ENCODE measurements at places on chromosomes 2 and 18.

DNA sequence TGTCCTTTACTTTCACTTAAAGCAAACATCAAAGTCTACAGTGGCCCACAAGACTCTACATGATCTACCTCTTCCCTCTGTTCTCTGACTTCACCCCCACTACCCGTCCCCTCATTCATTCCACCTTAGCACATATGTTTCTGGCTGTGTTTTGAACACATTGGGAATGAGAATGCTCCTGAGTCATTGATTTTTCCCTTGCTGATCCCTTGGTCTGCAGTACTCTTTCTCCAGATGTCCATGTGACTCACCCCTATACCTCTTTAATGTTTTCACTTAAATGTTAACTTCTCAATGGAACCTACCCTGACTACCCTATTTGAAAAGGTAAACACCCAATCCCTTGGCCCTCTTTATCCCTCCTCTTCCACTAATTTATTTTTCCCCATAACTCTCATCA is 30.7 kb upstream of the FRZB start:
- DNase-seq, result peak; percentile 40

DNA sequence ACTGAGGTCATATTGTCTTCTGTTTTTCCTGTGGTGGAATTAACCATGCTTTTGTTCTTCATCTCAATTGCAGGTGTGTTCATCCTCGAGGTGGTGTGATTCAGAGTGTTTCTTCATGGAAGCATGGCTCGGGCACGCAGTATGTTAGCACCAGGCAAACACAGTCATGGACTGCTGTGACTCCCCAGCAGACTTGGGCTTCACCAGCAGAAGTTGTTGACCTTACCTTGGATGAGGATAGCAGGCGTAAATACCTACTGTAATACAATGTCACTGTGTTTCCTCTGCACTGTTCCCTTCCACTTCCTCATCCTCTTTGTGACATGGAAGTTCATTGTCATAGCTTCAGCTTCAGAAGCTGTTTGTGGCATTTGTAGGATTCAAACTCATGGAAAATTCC is 158.7 kb downstream of the HAUS1 start:
- DNase-seq, result no peak

GRCh38 chr2:12259493-12259892 is 457.2 kb upstream of the TRIB2 start:
- no peak for DNase-seq

GRCh38 chr2:150280231-150280630 is 207.2 kb downstream of the RND3 start:
- DNase-seq, result peak; percentile 68

DNA sequence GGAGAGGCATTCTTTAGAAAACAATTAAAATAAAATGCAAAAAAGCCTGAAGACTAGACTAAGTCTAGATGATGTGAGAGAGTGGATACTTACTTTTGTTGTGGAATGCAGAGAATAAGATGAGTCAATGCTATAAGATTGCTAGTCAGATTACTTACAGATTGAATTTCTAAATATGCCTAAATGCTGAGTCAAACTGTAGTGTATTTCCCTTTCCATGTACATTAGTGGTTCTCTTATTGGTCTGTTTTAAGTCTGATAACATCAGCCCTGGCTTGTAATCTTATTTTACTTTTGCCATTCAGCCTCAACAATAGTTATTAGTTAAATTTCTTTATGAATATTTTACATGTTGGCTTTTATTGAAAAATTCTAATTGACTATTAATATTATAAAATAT is 702.7 kb downstream of the SOCS6 start:
- no peak for DNase-seq

DNA sequence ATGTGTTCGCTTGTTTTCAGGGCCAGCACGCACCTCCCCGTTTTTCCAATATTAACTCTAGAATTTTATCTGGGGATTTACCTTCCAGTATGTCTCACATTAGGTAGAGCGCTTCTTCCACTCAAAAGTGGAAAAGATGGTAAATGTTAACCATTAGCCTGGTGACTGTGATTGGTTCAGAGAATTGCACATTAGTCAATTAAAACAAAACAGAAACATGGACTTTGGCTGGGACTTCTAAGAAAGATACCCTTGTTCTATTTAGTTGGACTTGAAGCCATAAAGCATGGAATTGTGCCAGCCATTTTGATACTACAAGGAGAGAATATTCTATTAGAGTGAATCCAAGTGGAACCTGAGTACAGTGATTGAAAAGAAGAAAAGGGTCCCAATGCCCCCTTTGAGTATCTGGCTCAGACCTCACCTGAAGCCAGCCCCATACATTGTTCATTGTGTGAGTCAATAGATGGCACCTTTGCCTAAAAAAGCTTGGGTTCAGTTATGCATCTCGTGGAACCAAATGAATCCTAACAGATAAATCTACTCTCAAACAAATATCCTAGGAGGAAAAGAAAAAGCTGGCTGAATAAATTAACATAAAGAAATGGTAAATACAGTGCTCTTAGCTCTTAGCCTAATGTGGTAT is 354.3 kb downstream of the IRS1 start:
- DNase-seq, result no peak

- DNase-seq, result no peak
Measured at GRCh38 chr2:231429152-231429551, 33.6 kb downstream of the B3GNT7 start.

DNA sequence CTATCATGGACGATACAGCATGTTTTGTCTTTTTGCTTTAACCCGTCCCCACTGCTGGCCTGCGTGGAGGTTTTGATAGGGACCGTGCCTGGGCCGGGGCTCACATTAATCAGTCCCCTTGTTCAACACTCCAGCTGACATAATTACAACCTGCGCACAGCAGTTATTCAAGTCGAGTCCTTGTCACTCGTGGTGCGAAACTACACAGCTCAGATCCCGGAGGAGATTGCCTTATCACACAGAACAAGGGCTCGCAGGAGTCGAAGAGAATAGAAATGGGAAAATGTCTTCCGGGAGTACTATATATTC is 304.4 kb downstream of the ZNF407 start:
- DNase-seq, result no peak
